ENCODE measurements at places on chromosomes 16 and 17.
A peak's percentile ranks its signal among the peaks of the same experiment; 100 is the strongest.

GRCh38 chr16:49463529-49463928 lies 89.9 kb downstream of the C16orf78 start:
- no peak for DNase-seq

GRCh38 chr16:3601614-3602319 lies 9.6 kb downstream of the SLX4 start:
- no peak for DNase-seq

DNA sequence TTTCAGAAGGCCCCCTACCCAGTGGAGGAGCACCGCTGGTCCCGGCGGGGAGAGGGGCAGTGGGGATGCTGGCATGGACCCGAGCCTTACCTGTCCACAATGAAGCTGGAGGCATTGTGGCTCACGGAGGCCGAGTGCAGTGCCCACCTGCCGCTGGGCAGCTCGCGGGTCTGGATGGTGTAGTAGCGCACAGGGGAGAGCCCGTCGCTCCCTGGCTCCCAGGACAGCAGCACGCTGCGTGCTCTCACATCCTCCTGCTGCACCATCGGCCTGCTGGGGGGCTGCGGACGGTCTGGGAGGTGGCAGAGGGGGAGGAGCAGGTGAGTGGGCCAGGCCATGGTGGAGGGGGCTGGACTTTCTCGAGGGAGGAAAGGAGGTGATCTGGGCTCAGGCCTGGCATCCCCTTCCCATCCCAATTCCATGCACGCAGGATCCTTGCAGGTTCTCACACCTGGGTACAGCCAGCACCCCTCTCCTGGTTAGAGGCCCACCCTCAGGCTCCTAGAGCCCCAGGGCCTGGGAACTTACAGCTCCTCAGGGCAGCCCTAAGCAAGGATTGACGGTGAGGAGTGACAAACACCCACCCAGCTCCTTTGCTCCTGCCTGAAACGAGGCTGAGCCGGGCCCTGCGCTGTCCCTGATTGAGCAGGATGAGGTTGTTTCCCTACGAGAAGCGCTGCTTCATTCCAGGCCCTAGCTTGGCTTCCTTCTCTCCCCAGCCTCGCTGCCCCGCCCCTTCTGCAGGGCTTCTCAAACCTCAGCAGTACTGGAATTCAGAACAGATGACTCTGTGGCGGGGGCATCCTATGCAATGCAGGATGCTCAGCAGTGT lies 76.2 kb upstream of the CDC42EP4 start:
- DNase-seq: no peak

DNA sequence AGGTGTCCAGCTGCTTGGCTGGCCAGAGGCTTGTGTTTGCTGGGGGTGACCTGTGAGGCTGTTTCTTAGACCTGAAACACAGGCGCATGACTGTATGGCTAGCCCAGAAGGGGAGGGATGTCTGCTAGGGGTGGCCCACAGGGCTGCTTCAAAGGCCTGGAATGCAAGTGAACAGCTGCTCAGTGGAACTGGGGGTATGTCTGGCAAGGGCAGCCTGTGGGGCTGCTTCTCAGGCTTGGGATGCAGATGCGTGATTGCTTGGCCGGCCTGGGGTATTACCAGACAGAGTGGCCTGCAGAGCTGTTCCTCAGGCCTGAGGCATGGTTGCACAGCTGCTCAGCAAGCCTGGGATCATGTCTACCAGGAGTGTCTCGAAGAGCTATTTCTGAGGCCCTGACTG lies 20.5 kb downstream of the TANC2 start:
- no peak for DNase-seq

DNA sequence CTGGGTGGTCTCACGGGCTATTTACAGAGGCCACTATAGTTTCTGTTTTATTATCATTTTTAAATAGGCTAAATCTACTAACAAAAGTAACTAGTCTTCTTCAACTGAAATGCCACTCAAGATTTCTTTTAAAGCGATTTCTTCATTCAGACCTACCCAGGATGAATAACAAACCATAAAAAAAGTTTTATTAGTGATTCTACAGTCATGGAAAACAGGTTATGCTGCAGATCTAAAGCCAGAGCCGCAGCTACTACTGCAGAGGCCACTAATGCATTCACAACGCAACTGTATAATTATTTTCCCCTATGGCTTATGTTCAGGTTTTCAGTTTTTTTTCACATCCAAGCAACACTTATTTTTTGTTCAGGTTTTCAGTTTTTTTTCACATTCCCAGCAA lies 136.2 kb upstream of the AXIN2 start:
- peak; percentile 67 for DNase-seq

DNA sequence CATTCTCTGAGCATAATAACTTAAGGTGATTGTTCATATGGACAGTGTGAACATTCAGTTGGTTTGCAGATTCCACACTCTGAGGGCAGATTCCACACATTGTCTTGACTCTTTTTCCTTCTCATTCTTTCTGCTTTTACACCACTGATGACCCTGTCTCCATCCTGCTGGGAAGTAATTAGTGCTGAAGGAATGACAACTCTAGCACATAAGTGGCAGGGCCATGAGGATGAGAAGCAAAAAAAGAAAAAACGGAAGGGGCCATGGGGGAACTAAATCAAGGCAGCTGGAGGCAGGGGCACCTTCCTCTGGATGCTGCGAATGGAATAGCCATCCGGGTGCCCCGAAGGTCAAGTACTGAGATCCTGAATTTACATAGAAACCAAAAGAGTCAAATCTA lies 944.0 kb downstream of the KCNJ2 start:
- no peak for DNase-seq

DNA sequence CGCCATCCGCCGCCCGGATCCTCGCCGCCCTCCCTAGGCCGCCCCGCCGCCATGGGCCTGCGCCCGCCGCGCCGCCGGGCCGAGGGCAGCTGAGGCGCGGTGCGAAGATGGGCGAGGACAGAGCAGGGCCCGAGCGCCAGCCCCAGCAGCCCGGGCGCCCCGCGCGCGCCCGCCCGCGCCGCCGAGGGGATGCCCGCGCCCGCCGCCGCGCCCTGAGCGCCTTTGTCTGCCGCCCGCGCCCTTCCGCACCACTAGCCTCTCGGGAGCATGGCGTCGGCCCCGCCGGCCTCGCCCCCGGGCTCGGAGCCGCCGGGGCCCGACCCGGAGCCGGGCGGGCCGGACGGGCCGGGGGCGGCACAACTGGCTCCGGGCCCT lies 278 bp downstream of the RAB11FIP3 start:
- no peak for DNase-seq

- no peak for DNase-seq
Measured at GRCh38 chr17:64689106-64689505, 27.0 kb upstream of the SMURF2 start.

DNA sequence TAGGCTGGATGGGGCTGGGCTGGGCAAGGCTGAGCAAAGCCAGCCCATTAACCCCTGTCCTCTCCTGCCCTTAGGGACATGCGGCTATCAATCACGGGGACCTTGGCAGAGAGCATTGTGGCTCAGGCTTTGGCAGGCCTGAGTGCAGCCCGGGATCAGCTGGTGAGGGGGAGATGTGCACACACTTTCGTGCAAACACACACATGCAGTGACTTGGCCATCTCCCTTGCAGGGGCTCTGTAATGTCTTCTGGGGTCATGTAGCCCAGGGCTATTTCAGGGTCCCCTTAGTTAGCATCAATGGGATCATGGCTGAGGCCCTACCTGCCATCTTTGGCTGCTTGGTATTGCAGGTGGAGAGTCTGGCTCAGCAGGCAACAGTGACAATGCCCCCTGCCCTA lies 6.9 kb downstream of the CARMIL2 start:
- no peak for DNase-seq

GRCh38 chr16:84044118-84044488 lies 1.5 kb upstream of the SLC38A8 start:
- no peak for DNase-seq

DNA sequence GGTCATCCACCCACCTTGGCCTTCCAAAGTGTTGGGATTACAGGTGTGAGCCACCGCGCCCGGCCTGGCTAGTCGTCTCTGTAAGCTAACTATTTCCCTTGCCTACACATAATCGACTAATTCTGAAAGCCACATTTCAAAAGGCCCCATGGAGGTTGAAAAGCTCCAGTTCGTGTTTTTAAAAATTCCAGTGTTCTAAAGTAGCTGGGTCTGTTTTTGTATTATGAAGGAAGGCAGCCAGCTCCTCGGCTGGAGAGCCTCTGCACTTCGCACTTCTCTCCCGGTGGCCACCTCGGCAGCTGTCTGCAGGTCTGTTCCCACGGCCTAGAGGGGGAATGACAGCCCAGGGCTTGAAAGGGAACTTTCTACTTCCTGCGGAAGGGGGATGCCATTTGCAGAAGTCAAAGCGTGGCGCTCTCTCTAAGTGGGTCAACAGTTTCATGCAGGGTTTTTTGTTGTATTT lies 16.9 kb downstream of the HASPIN start:
- no peak for DNase-seq

DNA sequence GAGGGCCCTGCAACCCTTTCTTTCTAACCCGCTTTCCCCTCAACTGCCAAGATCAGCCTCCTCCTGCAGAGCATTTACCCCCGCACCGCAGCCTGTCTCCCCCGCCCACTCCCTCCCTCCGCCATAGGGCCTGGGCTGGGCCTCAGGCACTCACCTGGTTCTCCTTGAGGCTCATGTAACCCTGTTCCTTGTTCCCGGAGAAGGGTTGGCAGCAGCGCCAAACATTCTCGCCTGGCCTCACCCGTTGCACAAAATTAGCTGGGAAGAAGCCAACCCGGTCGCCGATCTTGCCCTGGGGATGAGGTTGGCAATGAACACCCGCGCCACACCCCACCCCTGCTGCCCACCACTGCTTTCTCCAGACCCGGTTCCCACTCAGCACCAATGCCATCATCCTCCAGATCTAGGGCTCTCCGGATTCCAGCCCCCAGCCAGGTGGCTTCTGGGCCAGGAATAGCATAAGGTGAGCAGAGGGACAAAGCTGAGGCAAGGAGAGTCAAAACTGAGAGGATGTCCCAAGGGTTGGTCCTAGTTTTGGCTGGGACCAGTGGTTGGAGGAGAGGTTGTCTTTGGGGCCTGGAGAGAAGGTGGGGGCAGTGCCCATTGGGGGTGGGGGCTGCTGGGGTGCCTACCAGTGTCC lies 12.8 kb downstream of the STAC2 start:
- no peak for DNase-seq

GRCh38 chr16:71273384-71273783 lies 15.8 kb downstream of the CMTR2 start:
- DNase-seq: no peak

- DNase-seq: no peak
Measured at GRCh38 chr17:60914078-60914477, 236.4 kb downstream of the BCAS3 start.

GRCh38 chr17:80826955-80827645 lies 164.5 kb upstream of the CHMP6 start:
- no peak for DNase-seq

- DNase-seq: no peak
Measured at GRCh38 chr16:50335196-50335958, 33.4 kb downstream of the BRD7 start.

DNA sequence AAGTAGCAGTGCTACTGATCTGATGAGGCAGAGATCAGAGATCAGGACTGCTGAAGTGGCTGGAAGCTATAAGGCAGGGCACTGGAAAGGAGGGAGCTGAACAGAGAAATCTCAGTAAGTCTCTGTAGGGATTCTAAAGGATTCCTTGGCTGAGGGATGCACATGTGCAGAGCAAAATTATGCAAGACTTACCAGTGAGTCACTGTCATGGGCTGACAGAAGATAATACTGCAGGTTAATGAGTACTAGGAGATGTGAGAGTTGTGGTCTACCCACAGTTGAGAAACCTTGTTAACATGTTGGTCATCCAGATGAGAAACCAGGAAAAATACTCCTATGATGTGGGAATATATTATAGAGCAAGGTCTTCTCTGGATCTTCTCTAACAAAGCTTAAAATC lies 378.1 kb downstream of the HAPSTR1 start:
- no peak for DNase-seq

- DNase-seq: no peak
Measured at GRCh38 chr16:47061204-47061603, 82.5 kb downstream of the NETO2 start.

DNA sequence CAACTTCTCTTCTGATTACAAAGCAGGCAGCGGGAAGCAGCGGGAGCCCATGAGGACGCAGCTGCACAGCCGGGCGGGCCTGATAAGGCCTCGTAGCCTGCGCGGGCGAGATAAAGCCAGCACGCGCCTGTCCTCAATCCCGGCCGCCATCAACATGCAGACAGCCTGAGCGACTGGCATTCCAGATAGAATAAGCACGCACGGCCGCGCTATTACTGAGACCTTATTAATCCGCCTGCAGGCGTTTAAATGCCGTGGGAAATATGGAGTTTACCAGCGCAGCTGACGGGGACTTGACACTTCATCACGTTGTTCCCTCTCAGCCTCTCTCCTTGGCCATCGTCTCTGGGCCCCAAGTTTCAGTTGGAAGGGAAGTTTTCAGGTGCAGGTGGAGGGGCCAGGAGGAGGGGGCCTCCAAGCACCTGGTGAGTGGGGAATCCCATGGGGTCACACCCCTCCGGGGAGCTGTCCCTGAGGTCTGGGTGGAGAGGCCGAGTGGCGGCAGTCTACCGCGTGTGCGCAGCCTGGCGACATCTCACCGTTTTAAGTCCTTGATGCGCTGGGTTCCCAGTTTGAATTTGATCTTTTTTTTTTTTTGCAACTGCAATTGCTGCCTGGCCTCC lies 27.3 kb upstream of the CBFA2T3 start:
- no peak for DNase-seq

GRCh38 chr16:58503863-58504688 lies 4.1 kb downstream of the NDRG4 start:
- DNase-seq: no peak

- DNase-seq: no peak
Measured at GRCh38 chr17:76784926-76785325, 47.0 kb downstream of the MFSD11 start.

GRCh38 chr17:21173543-21173942 lies 40.4 kb downstream of the TMEM11 start:
- DNase-seq: no peak

GRCh38 chr17:69098625-69099024 lies 37.9 kb upstream of the ABCA9 start:
- DNase-seq: no peak

DNA sequence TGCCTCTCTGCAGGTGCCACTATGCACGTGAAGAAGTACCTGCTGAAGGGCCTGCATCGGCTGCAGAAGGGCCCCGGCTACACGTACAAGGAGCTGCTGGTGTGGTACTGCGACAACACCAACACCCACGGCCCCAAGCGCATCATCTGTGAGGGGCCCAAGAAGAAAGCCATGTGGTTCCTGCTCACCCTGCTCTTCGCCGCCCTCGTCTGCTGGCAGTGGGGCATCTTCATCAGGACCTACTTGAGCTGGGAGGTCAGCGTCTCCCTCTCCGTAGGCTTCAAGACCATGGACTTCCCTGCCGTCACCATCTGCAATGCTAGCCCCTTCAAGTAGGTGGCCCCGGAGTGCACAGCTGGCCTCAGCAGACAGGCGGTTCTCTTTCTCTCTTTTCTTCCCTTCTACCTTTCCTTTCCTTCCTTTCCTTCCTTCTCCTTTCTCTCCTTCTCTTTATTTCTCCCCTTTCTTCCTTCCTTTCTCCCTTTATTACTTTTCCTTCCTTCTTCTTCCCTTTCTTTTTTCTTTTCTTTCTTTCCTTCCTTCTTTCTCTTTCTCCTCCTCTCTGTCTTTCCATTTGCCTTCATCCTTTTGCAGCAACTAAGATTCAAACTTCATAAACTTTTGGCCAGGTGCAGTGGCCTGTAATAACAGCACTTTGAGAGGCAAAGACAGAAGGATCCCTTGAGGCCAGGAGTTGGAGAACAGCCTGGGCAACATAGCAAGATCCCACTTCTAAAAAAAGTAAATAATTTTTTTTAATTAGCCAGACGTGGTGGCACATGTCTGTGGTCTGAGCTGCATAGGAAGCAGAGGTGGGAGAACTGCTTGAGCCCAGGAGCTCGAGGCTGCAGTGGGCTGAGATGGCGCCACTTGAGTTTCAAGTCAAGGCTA lies 46.7 kb downstream of the SCNN1B start:
- DNase-seq: no peak

All from LNCaP clone FGC (cell line).